NCI-H446 treated with DMSO at 0.1 percent for 48 hours (cell line): ENCODE measurements at places on chromosomes 2 and 18.

GRCh38 chr2:40352041-40352702 is 99.7 kb downstream of the SLC8A1 start:
- DNase-seq = no peak

DNA sequence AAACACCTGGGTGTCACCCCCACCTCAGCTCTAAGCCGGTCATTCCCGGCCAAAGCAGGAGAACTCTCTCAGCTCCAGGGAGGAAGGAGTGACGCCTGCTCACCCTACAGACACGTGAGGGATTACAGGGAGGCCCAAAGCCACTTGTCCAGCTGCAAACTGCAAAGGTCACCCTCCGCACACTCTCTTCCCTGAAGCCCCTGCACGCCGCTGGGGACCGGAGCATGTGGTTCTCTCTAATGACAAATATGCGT is 108.0 kb upstream of the ID2 start:
- DNase-seq = no peak

GRCh38 chr2:235418918-235419317 is 74.9 kb upstream of the AGAP1 start:
- DNase-seq = no peak

- DNase-seq = no peak
These were observed 38.0 kb downstream of the PTRHD1 start for GRCh38 chr2:24754985-24755705.

- DNase-seq = no peak
These were observed 326.7 kb upstream of the MAP2 start for GRCh38 chr2:209097168-209097567.

DNA sequence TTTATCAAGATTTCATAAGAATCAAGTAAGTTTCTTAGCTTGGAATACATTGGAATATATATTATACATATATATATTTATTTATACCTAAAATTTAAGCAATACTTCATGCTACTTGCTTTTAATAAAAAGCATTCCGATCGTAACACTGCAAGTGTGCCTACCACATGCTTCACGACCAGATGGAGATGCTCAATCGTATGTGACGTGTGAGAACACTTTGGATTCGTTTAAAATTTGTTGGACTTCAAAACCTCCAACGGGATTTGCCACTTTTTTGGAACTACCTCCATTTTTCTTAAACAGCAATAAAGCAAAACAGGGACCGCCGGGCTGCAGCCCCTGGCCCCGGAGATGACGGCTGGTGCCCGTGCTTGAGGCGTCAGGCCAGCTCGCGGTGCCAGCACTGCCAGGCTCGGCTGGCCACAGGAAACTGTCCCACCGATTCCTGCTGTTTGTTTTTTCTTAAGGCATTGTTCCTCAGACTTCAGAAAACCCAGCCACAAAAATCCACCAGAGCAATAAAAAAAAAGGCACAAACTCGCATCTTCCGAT is 204.1 kb downstream of the TWIST2 start:
- no peak for DNase-seq

DNA sequence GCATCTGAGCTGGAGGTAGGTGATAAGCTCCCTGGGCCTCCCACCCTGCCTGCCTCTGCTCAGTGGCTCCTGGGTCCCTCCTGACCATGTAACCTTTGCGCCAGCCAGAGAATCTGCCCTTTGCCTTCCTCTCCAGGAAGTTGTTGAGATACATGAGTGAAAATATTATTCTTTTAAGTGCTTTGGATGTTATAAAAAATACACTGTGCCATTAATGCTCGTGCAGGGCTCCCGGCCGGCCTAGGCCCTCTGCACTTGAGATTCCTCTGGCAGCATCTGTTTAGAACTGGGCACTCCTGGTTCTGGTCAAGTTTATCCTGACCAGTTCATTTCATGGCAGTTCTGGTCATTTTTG is 18.8 kb downstream of the AGAP1 start:
- DNase-seq = no peak

GRCh38 chr2:70985956-70986355 is 7.5 kb downstream of the ANKRD53 start:
- DNase-seq = no peak
